ENCODE measurements at places on chromosomes 6 and 20. TPM values are rescaled to one million over a fixed set of nuclear protein-coding genes. Genes with fewer than 3 reads are reported as not detected.

SGK1 gene
- 51.1 TPM for total RNA-seq

GRCh38 chr6:55578537-55579363 is at the start of gene HMGCLL1:
TSS of gene HMGCLL1 (minus strand) at chr6:55579192. CDS start at chr6:55579055, 137 bp downstream.
- DNase-seq = peak; percentile 70
- no peak within 1 kb of the TSS for H3K27ac ChIP-seq
- H3K4me1 ChIP-seq = peaks cover 10% of the 10 kb centered on the region
- peak within 1 kb of the TSS; percentile 5 for H3K4me3 ChIP-seq

DNA sequence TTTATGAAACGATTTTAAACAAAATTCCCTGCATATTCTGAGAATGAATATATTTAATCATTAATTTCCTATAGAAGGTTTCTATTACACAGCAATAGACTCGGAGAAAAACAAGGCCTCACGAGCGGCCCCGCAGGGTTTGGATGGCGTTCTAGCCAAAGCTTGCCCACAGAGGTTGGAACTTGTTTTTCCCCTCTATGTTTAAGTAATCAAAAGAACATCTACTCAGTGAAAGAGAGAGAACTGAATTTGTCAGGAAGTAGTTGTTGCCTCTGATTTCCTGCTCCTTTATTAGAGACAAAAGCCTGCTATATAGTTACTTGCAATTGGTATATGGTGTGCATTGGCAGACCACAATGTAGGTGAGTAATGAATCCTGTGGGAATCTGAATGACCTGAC is 82.1 kb upstream of the HEY2 start:
- no peaks in the 10 kb centered on the region for H3K4me1 ChIP-seq
- no peaks in the 10 kb centered on the region for H3K27me3 ChIP-seq
- no peaks in the 10 kb centered on the region for H3K36me3 ChIP-seq
- H3K4me3 ChIP-seq = no peak overlapping the region

GUCA1A gene
- not detected for total RNA-seq

DNA sequence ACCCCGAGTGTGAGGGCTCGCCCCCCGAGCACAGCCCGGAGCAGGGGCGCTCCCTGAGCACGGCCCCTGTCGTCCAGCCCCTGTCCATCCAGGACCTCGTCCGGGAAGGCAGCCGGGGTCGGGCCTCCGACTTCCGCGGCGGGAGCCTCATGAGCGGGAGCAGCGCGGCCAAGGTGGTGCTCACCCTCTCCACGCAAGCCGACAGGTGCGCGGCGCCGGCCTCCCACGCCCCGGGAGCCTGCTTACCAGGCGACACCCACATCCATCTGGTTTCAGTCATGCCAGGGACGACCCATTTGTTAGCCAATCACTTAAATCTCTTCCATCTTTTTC is 73.5 kb upstream of the PBOV1 start:
- H3K27ac ChIP-seq = no peak overlapping the region
- H3K36me3 ChIP-seq = peaks cover 8% of the 10 kb centered on the region
- H3K4me1 ChIP-seq = no peaks in the 10 kb centered on the region
- DNase-seq = no peak
- no peaks in the 10 kb centered on the region for H3K27me3 ChIP-seq

DNA sequence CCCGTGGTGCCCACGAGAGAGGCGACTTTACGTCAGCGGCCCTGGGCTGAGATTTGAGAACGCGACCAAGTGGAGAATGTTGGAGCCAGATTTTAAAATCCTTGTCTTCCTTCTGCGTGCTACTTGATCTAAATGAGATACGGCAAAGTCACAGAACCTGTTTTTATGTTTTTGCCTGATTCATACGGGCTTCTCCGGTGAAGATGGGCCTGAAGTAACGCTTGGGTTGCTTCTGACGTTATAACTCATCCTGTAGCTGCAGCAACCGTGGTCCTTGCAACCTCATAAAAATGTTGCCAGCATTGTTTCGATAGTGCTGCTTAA is 462 bp upstream of the SLC35B3 start:
- H3K4me3 ChIP-seq = peak overlapping the region; percentile 28
- H3K36me3 ChIP-seq = no peaks in the 10 kb centered on the region
- H3K27ac ChIP-seq = peak overlapping the region; percentile 73
- H3K27me3 ChIP-seq = no peaks in the 10 kb centered on the region
- DNase-seq = no peak
- H3K4me1 ChIP-seq = peaks cover 15% of the 10 kb centered on the region

SLC9A8 gene
- total RNA-seq = 5.9 TPM

DNA sequence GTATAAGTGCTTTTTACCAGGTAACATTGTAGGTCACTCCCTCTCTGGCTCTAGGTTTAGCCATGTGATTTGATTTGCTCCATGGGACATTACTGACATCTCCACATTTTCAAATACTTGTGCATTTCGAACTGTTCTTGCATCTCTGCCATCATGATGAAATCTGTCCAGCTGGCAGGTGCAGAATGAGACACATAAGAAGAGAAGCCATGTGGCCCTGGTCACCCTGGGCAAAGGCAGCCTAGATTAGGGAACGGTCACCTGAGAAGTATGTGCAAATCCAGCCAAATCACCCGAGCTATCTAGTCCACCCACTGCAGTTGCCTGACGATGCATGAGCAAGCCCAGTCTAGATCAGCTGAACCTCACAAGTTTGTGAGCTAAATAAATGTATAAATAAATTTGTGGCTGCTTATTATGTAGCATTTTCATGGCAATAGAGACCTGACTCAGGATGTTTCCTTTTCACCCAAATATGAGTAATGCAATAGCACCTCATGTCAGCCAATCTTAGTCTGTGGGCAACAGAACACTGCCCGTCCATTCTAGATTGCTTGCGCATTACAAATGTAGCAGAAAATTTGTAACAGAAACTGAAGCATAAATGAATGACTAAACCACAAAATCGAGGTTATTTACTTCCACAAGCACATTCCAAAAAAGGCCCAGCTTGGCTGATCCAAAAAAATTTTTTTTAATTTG is 115.2 kb downstream of the PAK5 start:
- no peaks in the 10 kb centered on the region for H3K4me1 ChIP-seq
- DNase-seq = no peak
- no peaks in the 10 kb centered on the region for H3K36me3 ChIP-seq

DNA sequence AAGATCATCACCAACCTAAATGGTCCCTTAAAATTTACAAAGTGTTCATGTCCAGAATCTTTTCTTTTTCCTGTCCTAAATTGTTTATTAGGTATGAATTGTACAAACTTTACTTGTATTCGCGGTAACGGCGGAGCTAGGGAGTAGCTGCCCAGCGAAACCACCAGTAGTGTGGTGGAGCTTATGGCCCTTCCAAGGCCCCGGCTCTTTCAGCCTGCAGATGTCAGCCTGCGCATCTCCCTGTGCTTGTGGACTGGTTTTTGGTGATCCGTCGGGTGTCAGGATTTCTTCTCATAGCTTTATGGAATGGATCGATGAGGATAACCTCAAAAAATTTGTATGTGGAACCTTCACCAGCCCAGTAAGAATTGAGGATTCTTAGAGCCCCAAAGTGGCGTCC is 27.2 kb upstream of the ENPP1 start:
- no peaks in the 10 kb centered on the region for H3K27me3 ChIP-seq
- H3K36me3 ChIP-seq = no peaks in the 10 kb centered on the region
- H3K27ac ChIP-seq = no peak overlapping the region
- H3K4me3 ChIP-seq = no peak overlapping the region
- DNase-seq = no peak

DNA sequence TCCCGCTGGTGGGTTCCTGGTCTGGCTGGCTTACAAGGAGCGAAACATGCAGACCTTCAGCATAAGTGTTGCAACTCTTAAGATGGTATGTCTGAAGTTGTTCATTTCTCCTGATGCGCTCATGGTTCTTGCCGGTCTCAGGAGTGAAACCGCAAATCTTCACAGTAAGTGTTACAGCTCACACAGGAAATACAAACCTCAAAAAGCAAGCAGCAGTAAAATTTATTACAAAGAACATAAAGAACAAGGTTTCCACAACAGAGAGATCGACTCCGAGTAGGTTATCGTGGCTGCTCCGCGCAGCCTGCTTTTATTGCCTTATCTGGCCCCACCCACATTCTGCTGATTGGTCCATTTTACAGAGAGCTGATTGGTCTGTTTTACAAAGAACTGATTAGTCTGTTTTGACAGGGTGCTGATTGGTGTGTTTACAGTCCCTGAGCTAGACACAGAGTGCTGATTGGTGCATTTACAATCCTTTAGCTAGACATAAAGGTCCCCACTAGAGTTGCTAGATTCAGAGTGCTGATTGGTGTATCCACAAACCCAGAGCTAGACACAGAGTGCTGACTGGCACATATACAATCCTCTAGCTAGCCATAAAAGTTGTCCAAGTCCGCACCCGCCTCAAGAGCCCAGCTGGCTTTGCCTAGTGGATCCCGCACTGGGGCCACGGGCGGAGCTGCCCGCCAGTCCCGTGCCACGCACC is 39.2 kb downstream of the TRIM27 start:
- peaks cover 13% of the 10 kb centered on the region for H3K4me1 ChIP-seq
- no peak overlapping the region for H3K4me3 ChIP-seq
- no peak for DNase-seq

HLA-DPB1 gene
- 52.4 TPM for total RNA-seq

DNA sequence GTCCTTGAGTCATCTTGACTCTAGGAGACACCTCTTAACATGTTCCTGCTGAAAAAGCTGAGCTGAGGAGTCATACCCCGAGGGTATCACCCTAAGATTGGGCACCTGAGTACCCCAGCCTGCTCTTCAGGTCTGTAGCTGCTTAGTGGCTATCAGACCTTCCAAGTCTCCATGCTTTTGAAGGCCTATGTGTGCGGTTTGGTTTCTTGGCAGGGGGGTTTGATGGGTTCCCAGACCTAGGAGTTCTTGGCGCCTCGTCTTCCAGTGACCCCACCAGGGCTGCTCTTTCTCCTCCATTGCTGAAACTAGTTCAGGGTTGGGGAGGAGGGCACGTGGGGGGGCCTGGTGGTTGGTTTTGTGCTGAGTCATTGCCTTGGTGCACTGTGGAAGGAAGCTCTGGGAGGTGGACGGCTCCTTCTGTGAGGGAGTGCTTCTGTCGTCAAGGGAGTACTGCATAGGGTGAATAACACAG is 20.1 kb downstream of the IGF2R start:
- H3K4me3 ChIP-seq = no peak overlapping the region
- peaks cover 55% of the 10 kb centered on the region for H3K4me1 ChIP-seq
- H3K36me3 ChIP-seq = no peaks in the 10 kb centered on the region
- DNase-seq = no peak

- H3K36me3 ChIP-seq = no peaks in the 10 kb centered on the region
- H3K27ac ChIP-seq = no peak overlapping the region
- H3K4me1 ChIP-seq = peaks cover 21% of the 10 kb centered on the region
- no peak overlapping the region for H3K4me3 ChIP-seq
- no peak for DNase-seq
These were observed 1.5 kb upstream of the CPNE5 start for GRCh38 chr6:36840432-36841403.

DNA sequence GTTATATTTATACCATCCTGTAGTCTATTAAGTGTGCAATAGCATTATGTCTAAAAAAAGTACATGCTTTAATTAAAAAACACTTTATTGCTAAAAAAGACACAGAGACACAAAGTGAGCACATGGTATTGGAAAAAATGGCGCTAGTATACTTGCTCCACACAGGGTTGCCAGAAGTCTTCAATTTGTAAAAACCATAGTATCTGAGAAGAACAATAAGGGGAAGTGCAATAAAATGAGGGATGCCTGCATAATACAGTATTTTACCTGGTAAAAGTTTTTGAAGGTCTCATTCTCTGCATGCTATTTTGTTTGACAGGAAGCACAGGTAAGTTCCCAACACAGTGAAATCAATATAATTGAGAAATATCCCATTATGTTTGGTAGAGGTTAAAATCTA is 1.6 kb downstream of the NOX3 start:
- DNase-seq = no peak
- H3K27ac ChIP-seq = no peak overlapping the region
- H3K36me3 ChIP-seq = no peaks in the 10 kb centered on the region
- no peak overlapping the region for H3K4me3 ChIP-seq

DNA sequence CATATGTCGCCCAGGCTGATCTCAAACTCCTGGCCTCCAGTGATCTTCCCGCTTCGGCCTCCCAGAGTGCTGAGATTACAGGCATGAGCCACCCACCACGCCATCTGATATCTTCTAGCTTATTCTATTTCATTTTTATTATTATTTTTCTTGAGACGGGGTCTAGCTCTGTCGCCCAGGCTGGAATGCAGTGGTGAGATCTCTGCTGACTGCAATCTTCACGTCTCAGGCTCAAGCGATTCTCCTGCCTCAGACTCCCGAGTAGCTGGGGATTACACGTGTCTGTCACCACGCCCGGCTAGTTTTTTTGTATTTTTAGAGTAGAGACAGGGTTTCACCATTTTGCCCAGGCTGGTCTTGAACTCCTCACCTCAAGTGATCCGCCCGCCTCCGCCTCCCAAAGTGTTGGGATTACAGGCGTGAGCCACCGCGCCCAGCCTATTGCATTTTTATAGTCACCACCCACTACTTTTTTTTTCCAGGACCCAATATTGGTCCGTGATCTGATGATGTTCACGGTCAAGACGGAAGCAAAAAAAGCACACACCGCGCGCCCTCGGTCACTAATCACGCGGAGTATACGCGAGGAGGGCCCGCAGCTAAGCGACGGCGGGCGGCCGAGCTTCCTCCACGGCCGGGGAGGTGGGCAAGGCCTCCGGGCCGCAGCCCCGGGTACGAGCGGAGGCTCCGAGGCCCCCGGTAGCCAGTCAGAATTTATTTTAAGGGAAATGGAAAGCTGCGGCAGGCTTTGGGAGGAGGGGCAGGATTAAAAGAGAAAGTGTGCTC is 1.1 kb upstream of the LSM14B start:
- H3K4me1 ChIP-seq = peaks cover 46% of the 10 kb centered on the region
- H3K36me3 ChIP-seq = no peaks in the 10 kb centered on the region
- peak overlapping the region; percentile 98 for H3K27ac ChIP-seq
- H3K27me3 ChIP-seq = no peaks in the 10 kb centered on the region
- no peak for DNase-seq
- H3K4me3 ChIP-seq = peak overlapping the region; percentile 41

NRSN1 gene
- total RNA-seq = not detected

- H3K27me3 ChIP-seq = no peaks in the 10 kb centered on the region
- H3K4me1 ChIP-seq = no peaks in the 10 kb centered on the region
- no peak for DNase-seq
- H3K27ac ChIP-seq = no peak overlapping the region
These were observed 356.3 kb upstream of the HSF2 start for GRCh38 chr6:122042960-122043735.

DNA sequence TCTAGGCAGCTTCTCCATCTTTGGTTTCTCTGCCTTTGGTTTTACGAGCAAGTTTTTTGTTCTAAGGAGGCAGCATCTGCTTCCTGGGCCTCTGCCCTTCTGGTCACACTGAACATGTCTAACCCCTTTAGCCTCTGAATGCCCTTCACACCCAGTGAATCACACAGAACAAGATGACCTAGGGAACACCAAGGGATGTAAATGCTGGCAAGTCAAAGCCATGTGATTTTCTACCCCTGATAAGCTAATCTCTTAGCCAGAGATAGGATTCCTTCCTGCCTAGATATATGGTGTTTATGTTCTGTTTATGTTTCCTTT is 7.2 kb upstream of the BPIFB6 start:
- no peaks in the 10 kb centered on the region for H3K4me1 ChIP-seq
- H3K4me3 ChIP-seq = no peak overlapping the region
- DNase-seq = no peak
- no peaks in the 10 kb centered on the region for H3K36me3 ChIP-seq
- H3K27me3 ChIP-seq = no peaks in the 10 kb centered on the region
- no peak overlapping the region for H3K27ac ChIP-seq

GRCh38 chr20:34512266-34512954 is 3.8 kb upstream of the DYNLRB1 start:
- DNase-seq = no peak
- H3K4me1 ChIP-seq = peaks cover 14% of the 10 kb centered on the region
